ENCODE measurements at places on chromosomes 5 and 9. TPM values are rescaled to one million over a fixed set of nuclear protein-coding genes. Genes with fewer than 3 reads are reported as not detected.

Gene CCDC127
- 6.6 TPM for polyA plus RNA-seq

DNA sequence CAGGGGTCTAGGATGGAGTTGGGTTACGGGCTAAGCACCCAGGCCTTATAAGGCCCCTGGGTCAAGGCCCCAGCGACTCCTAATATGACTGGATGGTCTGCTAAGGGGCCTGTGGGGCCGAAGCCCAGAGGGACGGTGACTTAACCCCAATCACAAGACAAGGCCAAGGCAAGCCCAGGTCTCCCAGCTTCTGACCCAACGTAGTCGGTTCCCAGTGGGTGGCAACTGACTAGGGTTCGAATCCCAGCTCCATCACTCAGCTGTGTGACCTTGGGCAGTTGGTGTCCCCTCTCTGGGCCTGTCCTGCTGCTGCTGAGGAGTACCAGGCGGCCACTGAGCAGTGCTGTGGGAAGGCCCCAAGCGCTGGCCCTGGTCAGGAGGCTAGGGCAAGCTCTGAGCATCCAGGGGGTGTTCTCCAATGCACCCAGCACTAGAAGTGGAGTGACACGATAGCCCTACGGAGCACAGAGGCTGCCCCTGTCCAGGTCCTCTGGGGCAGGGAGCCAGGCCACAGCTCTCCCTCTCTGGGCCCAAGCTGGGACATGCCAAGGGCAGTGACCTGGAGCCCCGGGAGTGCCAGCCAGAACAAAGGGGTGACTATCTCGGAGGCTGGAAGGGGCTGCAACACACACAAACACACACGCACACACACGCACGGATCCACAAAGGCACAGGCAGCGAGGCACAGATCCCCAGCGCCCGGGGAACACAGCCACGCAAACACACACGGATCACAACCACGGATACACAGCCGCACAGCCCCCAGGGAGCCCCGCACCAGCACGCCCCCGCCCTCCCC lies 512 bp downstream of the AK1 start:
- no peak for DNase-seq

DNA sequence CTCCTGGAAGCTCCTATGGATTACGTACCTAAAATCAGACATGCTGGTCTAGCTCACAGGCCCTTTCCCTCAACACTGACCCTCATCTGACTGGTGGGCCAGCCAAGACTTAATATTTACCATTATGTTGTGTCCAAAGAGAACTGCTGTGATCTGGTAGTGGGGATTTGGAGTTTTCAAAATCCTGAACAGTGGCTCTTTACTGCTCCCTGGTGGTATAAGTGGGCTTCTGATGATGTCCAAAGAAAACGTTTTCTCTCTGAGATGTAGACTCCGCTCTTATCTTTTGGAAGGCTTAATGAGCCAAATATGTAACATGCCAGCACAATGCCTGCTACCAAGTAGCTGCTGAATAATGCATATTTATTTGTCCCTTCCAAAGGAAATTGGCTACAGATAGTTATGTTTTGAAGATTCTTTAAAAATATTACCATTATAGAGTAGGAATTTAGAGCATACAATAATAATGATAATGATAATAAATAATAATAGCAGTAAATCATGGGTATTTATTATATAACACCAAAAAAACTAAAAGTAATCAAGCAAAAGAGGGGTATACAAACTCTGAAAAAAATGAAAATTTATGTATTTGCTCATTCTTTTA lies 406.6 kb upstream of the TNC start:
- peak; percentile 55 for DNase-seq

GRCh38 chr5:76427206-76428140 lies 24.4 kb downstream of the IQGAP2 start:
- no peak for DNase-seq

DNA sequence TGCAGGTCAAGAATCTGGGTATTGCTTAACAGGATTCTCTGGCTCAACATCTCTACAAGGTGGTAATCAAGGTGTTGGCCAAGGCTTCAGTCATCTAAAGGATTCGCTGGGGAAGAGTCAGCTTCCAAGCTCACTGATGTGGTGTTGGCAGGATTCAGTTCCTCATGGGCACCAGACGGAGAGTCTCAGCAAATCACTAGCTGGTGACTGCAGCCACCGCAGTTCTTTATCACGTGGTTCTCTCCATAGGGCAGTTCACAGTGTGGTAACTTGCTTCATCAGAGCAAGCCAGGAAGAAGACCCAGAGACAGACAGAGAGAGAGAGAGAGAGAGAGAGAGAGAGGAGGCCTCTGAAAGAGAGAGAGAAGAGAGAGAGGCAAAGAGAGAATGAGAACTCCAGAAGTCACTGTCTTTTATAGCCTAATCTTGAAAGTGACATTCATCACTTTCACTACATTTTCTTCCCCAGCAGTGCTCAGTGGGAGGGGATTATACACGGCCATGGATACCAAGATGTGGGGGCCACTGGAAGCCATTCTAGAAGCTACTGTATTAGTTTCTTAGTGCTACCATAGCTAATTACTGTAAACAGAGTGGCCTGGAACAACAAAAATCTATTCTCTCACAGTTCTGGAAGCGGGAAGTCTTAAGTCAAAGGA lies 109.2 kb upstream of the SMIM23 start:
- no peak for DNase-seq

- DNase-seq = no peak
Measured at GRCh38 chr5:142175039-142175438, 66.5 kb downstream of the NDFIP1 start.

DNA sequence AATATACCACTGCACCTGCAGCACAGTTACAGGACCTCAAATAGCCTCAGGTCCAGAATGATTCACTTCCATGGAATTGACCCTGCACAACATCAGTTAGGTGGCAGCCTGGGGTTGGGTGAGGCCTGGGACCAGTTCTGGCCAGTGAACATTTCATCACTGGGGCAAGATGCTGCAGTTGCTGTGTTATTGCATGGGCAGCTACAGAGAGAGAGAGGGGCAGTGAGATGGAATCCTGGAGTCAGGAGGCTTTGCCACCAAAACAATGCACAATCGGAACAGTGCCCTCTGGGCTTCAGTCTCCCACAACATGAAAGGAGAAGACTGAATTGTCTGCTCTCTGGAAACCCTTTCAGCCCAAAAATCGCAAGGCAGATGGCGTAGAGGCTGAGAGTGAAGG lies 51.8 kb downstream of the SH3TC2 start:
- no peak for DNase-seq
